ENCODE measurements at places on chromosomes 16 and 17.

- DNase-seq: peak; percentile 62
Measured at GRCh38 chr17:42678951-42679491, 2.2 kb upstream of the PLEKHH3 start.

DNA sequence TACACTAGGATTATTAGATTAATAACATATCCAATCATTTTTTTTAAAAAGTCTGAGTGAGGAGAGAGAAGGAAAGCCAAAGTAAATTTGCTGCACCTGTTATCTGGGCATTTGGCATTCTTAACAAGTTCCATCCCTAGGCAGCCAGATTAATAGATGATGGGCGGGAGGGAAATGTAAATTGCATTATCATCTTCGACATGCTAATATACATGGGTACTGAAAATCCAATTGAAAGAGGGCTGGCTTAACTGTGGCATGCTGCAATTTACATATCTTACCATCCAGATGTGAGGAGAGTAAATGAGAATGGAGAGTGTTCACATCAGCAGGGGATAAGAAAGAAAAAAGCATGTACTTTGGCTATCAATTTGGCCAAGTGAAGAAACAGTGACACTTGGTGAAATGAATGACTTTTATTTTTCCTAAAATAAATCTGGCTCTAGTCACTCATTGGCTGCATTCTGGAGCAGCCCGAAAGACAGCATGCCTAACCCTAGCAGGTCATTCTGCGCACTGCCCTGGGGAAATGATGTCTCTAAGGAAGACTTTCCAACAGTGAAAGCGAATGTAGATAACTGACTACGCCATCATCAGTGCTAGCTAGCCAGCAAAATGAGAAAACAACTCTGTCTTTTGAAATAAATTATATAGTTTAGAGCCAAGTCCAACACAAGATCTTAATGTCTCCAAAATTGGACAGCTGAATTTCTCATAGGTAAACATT lies 57.9 kb downstream of the HYDIN start:
- no peak for DNase-seq

- no peak for DNase-seq
Measured at GRCh38 chr16:51343411-51343810, 192.3 kb upstream of the SALL1 start.

DNA sequence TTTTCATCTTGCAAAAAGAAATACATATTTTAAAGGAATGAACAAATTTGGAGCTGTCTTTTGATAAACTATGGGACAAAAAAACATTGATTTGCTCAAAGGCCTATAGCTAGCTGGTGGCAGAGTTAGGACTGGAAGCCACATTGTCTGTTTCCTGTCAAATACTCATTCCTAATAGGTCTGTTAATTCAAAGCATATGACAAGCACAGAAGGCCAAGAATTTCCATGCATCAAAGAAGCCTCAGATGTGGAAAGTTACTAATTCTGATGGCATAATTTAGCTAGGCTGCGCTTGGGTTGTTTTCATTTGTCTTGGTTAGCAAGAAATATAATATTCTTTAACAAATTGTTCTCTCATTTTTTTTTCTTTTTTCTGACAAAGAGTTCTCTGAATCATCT lies 98.0 kb downstream of the CDK5R1 start:
- no peak for DNase-seq

GRCh38 chr17:49694847-49695697 lies 12.7 kb downstream of the SLC35B1 start:
- peak; percentile 57 for DNase-seq

DNA sequence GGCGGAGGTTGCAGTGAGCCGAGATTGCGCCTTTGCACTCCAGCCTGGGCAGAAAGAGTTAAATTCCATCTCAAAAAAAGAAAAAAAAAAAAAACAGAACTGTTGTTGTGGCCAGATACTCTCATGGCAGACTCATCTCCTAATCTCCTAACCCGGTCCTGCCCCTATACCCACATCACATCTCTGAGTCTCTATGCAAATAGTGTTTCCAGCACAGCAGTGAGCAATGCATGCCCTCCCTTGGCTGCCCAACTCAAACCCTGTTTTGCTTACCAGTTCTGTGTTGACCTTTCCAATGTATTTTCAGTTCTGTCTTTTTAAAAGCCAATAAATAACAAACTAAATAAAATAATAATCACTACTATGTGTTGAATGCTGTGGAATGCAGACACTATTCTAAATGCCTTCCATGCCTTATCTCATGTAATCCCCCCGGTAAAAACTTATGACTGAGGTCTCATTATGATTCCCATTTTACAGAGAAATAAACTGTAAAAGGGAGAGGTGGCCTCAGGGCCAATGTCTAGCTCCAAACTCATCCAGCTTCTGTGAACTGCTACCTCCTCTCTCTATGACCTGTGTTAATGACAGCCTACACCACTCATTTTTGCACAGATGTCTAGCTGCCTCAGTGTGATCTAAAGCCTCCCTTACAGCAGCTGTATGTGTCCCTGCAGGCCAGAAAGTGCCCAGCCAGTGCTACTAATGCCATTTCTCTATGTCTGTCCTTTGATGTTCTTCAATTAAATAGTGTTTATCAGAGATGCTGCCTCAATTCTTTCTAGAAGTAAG lies 289.8 kb downstream of the HS3ST3B1 start:
- no peak for DNase-seq

- no peak for DNase-seq
Measured at GRCh38 chr16:82175627-82176026, 5.6 kb upstream of the MPHOSPH6 start.

GRCh38 chr17:44842748-44843147 lies 4.9 kb upstream of the HIGD1B start:
- DNase-seq: no peak

DNA sequence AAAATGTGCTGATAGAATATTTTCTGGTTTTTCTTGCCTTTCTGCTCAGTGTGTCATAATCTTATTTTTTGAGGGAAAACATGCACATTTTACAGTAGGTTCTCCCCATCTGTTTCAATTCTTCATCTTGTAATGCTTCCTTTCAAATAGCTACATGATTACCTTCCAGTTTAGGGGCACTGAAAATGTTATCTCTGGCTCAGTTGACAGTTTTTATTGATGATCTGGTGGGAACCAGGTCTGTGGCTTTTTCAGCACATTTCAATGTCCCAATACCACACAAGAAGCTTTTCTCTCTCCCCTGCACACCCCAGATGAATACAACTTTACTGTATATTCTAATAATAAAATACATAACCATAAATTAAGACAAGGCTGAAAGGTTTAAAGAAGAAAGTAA lies 36.5 kb downstream of the FTO start:
- DNase-seq: no peak

- no peak for DNase-seq
Measured at GRCh38 chr17:33218698-33219601, 74.1 kb downstream of the ASIC2 start.

- peak; percentile 70 for DNase-seq
Measured at GRCh38 chr16:57764341-57765159, 29.0 kb downstream of the KATNB1 start.

- DNase-seq: no peak
Measured at GRCh38 chr16:22425847-22426246, 51.4 kb upstream of the CDR2 start.

- no peak for DNase-seq
Measured at GRCh38 chr16:23016368-23016767, 132.9 kb downstream of the USP31 start.

DNA sequence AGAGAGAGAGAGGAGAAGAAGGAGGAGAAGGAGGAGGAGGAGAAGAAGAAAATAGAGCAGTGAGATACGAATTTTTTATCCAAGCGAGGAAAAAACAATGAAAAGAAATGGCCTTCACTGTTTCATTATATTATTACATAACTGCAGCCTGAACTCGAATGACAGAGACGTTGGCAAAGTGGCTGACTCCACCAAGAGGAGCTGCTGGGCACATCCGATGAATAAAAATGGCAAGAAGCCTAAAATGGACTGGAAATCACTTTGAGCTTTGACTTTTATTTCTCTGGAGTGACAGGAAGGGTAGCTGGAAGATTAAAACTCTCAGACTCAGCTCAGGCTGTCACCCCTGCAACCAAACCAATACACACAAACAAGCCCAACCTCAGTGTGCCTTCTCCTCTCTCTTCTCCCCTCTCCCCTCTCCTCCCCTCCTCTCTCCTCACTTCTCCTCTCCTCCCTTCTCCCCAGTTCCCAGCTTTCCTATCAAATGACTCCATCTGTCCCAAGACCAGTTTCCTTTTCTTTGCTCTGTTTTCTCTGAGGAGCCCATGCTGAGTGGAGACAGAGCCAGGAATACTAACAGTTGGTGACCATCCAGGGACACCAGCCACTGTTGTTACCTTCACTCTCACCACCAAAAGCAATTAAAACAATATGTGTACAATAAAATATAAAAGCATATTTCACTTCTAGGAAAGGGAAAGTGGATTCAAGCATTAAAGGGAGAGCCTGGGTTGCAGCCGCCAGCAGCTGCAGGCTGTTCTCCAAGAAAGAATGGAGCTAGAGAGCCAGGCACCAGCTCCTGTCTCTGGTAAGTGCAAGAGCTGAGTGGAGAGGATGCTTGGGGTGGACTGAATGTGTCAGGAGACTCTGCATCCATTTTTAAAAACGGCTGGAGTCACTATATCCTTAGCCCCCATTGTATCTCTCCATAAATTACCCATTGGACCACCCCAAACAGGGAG lies 51.2 kb downstream of the SOX9 start:
- no peak for DNase-seq

- DNase-seq: no peak
Measured at GRCh38 chr16:67935101-67935401, 1.6 kb downstream of the PSMB10 start.

- DNase-seq: peak; percentile 5
Measured at GRCh38 chr17:4902540-4902939, 358 bp downstream of the CHRNE start.

- no peak for DNase-seq
Measured at GRCh38 chr16:1424028-1424427, 3.5 kb upstream of the UQCC4 start.

- no peak for DNase-seq
Measured at GRCh38 chr16:14069818-14070217, 1.3 kb upstream of the MRTFB start.

GRCh38 chr17:80946449-80946848 lies 45.2 kb upstream of the CHMP6 start:
- DNase-seq: no peak

DNA sequence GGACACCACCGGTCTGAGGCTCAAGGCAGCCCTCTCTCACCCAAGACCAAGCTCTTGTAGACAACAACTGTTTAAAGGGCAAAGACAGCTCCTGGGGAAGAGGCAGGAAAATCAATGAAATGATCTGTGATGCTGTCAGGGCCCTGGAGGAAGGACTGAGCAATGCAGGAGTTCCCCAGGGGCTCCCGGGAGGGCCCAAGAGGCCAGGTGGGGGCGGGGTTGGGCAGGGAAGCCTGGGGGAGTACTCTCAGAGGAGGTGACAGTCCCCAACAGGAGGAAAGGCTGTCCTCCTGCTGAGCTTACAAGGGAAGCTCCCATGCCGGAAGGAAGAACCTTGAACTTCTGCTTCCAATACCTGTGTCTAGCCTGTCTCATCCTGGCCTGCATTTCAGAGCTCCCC lies 8.3 kb upstream of the NOS2 start:
- DNase-seq: peak; percentile 50

DNA sequence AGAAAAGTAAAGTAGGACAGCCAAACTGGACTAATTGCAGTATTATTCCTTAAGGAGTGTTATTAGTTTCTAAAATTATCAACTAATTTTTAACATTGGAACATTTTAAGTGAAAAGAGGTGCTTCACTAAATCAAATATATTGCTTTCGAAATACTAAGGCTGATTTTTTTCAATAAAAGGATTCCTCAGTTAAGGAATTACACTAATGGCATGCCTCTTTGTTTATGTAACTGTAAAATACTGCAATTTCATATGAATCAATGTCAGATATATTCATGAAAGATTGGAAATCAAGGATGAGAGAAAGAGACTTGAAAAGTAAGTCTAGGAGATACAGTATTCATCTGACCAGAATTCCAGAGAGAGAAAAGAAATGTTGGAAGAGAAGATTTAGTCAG lies 129.8 kb downstream of the TANC2 start:
- no peak for DNase-seq

DNA sequence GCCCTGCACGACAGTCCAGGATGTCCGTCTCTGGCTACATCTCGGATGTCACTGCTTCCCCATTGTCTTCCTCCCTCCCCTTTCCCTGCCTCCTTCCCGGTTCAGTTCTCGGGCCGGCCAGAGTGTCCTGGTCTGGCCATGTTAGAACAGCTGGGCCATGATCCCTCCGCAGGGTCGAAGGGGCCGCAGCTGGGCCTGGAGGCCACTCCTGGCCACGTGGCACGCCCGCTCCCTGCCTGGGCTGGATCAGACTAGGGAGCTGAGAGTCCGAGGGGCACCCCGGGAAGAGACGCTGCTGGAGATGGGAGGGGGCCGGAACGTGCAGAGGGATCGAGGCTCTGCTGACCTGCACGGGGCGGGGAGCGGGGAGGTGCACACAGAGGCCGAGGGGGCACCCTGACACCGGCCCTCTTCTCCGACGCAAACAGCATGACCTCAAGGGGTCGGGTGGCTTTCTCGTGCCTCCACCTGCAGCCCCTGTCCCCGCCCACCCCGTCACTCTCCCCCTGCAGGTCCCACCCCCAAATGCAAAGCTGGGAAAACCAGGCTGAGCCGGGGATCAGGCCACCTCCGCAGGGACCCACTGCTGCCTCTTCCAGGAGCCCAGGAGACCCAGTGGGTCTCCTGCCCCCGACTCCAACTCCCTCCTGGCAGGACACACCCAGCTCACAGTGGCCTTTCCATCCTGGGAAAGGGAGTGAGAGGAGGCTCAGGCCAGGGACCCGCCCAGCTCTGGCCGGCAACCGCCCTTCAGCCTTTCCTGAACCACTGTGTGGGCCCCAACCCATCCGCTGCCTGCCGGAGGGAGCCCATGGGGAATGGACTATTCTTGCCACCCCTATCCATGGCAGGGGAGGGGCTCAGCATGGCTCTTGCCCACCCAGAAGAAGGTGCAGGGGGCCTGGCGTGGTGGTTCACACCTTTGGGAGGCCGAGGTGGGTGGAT lies 38.5 kb downstream of the CTU2 start:
- no peak for DNase-seq

GRCh38 chr17:46795379-46795952 lies 23.0 kb downstream of the WNT3 start:
- no peak for DNase-seq

GRCh38 chr17:41939044-41939692 lies 8.8 kb downstream of the ODAD4 start:
- DNase-seq: no peak

- DNase-seq: no peak
Measured at GRCh38 chr17:17200311-17200710, 5.8 kb downstream of the PLD6 start.

- DNase-seq: no peak
Measured at GRCh38 chr17:60388742-60389141, 3.2 kb downstream of the USP32 start.
